ENCODE measurements at places on chromosomes 5 and 9.

DNA sequence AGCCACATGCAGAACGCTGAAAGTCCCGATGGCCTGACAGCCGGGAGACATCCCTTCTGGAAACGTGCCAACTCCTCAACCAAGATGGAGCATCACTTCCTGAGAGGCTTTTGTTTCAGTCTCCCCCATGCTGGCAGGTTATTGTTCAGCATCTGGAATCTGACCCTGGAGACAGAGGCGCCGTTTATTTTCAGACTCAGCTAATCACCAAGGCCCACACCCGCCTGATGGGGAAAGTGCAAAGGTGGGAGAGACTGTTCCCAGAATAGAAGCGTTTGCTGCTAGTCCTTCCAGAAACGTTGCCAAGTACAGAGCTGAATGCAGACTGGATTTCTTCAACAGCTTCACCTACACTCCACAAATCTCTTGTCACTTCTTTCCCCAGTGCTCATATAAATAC lies 41.8 kb upstream of the S1PR3 start:
- no peak for DNase-seq

DNA sequence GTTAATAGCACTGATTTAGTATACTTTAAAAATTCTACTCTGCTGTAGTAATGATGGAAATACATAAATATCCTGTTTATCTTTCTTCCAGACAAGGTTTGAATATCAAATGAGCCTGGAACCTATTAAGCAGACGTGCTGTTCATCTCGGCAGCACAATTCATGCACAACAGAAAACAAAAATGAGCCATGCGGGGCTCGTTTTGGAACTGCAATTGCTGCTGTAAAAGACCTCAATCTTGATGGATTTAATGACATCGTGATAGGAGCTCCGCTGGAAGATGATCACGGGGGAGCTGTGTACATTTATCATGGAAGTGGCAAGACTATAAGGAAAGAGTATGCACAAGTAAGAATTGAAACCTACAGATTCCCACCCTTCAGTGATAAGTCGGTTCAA lies 79.1 kb upstream of the ITGA2 start:
- DNase-seq, result no peak

DNA sequence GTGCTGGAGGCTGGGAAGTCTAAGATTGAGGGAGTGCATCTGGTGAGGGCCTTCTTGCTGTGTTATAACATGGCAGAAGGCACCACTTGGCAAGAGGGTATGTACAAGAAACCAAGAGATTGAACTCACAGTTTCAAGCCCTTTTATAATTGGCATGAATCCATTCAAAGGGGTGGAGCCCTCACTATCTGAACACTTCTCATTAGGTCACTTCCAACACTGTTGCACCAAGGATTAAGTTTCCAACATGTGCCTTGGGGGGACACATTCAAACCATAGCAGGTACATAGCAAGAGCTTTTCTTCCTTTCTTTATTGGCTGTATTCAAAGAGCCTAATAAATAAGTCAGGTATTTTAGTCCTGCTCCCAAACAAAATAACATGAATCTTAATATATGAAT lies 62.7 kb downstream of the PRELID2 start:
- DNase-seq, result no peak

DNA sequence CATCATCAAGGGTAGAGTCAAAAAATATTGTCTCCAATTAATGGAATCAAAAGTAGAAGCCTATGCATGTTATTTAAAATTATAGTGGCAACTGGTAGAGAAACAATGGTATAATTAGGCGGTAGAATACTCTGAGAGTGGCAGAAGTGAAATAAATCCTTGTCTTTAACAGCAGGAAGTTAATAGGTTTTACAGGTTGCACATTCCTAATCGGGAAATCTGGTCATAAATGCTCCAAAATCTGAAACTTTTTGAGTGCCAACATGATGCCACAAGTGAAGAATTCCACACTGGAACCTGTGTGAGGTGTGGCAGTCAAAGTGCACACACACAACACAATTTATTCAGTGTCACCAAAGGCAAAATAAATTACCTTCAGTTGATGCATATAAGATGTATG lies 433.4 kb downstream of the TAF11L14 start:
- no peak for DNase-seq

DNA sequence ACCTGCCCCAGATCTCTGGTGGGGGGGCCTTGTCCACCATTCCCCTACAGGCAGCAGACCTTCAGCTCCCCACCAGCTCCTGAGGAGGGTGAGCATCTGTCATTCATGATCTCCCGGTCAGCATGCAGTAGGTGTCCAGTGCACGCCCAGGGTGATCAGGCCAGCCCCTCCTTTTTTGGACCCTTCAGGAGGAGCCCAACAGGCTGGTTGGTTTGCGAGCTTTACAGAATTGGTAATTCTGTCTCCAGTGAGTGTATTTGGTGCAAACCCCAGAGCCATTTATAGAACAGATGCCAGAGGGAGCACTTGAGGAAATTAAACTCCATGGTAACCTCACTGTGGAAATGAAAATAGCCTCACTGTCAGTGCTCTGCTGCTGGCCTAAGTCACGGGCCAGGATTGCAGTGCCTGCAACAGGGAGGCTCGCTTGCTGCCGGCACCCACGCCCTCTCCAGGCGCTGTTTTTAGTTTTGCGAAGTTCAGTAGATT lies 23.4 kb downstream of the WNK2 start:
- no peak for DNase-seq

- DNase-seq, result no peak
Measured at GRCh38 chr5:88833371-88834130, 49.4 kb downstream of the MEF2C start.

DNA sequence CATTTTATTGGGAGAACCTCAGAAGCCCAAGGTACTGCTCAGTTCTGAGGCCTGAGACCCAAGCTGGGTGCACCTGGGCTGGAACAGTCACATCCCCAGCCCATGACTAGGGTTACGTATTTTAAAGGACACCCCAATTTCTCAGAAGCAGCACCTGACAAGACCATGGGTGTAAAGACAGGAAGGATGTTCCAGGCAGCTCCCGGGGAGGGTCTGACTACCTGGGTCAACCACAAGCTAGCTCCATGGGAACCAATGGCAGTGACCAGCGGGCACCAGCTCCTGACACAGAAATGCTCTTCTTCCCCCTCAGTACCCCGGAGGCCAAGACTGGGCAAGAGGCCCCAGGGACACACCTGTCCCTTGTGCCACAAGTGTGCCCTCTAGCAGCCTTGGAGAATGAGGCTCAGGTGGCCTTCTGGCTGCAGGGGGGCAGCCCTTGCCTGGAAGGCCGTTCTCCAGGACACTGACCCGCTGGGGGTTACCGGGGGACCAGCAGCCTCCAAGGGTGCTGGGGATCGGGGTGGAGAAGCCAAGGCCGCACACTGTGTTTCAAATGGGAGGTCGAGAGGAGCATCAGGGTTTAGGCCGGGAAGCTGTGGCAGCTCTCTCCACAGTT lies 52.6 kb downstream of the IPPK start:
- DNase-seq, result no peak

DNA sequence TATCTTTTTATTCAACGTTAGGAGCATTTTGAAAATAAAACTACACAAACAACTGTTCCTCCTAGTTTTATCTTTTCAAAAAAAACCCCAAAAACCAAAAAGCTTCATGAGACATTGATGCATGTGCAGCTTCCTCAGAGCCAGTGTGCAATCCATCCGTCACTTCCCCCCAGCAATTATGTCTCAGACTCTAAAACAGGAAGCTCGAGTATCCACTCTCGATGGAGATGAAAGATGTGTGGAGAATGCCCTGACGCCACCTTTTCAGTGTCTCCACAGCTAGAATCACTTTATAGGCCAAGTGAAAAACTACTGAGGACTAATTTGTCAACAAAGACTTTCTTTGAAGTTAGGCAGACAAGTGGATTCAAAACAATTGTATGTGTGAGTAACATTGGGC lies 408.9 kb upstream of the SMARCA2 start:
- DNase-seq, result no peak

DNA sequence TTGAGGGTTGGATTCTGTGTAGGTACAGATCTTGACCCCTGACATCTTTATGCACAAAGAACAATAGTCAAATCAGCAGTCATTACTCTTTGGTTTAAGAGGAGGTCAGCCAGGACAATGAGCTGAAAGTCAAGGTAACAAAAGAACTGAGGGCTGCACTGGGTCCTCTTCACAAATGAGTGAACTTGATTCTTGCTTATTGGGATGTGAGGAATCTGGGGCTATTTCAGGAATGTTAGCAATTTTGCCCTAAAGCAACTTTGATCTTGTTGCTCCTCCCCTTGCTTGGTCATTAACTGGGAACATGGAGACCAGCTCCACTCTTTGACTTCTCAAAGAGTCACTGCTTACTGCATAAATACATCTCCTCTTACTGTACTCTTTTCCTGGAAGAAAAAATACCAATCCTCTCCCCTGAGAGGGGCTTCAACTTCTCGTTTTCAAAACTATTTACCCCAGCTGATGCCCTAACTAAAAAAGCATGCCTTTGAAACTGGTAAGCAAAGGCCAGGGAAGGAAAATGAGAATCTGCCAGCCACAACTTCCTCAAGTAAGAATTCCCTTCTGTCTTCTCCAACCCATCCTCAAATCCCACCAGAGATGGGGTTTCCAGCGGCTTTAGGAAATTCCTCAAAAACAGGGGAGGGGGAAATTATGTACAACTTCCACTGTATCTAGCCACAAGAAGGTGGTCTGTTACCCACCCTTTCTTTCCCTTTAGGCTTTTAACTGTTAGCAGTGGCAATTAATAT lies 368.3 kb downstream of the ENC1 start:
- DNase-seq, result no peak

DNA sequence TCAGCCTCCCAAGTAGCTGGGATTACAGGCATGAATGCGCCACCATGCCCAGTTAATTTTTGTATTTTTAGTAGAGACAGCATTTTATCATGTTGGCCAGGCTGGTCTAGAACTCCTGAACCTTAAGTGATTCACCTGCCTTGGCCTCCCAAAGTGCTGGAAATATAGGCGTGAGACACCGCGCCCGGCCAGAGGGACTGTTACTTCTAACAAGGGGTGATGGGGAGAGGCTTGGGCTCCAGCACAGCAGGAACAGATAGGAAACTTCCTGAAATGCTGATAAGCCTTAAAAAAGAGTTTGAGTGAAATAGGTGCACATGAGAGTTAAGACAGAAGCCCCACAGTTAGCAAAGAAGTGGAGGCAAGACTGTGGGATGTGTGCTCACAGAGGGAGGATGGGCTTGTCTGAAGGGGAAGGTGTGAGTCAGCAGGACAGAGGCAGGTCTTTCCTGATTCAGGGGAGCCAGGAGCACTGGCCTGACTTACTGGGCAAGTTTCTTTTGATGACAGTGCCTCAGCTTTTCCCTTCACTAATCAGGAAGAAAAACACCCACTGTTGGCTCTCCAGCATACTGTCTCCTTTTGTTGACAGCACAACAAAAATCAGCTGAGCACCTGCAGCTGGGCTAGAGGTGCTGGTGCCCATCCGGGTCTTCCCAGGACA lies 68.4 kb downstream of the RAD23B start:
- DNase-seq, result no peak

GRCh38 chr5:68884883-68885282 lies 208.9 kb upstream of the SLC30A5 start:
- no peak for DNase-seq

GRCh38 chr5:126589536-126590297 lies 5.3 kb downstream of the ALDH7A1 start:
- DNase-seq, result no peak

DNA sequence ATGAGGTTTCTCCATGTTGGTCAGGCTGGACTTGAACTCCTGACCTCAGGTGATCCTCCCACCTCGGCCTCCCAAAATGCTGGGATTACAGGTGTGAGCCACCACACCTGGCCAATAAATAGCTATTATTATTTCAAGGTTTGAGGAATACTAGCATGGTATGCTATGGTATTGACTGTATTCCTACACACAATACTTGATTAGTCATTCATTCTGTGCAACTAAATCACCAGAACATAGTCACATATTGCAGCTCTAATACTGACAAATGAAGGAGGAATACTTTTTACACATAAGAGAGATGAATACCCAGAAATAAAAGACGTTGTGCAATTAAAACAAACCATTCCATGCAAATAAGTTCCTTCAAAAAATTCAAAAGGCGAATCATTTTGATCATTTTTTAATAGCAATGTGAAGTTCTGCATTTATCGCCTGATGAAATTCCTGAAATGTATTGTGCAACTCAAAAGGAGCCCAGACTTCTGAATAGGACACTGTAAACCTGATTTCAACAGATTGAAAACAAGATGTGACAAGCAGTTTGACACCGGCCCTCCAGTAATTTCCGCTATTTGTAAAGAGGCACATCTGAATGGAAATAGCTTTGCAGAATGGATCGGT lies 687.4 kb upstream of the SEMA6A start:
- no peak for DNase-seq

GRCh38 chr9:22022396-22022795 lies 13.3 kb upstream of the CDKN2B start:
- no peak for DNase-seq

DNA sequence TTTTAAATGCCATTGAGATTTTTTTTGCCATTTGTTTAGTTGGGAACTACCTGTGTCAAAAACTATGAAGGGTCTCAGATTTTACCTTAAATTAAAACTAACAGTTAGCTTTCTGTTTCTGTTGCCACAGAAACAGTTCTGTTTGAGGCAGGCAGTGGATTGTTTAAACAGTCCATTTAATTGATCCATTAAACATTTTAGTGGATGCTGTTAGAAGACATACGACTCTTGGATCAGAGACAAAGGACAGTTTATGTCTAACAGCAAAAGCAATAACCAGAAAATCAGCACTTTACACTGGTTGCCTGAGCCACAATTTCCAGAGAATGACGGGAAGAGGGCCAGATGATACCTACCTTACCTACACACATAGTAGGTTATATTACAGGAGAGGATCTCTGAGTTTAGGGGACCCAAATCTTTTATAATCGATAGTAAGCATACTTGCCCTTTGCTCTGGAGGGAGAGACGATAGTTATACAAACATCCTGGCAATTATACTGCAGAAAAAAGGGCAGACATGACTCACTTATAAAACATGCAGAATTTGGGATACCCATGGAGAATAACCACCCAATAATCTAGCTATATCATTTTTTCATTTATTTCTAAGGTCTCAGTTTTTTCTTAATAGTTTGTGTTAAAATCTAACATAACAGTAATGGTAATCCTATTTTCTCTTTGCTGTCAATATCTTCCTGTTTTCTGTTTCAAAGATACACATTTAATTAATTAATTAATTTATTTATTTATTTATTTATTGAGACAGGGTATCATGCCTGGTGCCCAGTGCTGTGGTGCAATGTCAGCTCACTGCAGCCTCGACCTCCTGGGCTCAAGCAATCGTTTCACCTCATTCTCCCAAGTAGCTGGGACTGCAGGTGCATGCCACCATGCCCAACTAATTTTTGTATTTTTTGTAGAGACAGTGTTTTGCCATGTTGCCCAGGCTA lies 136.7 kb upstream of the TNFAIP8 start:
- no peak for DNase-seq

DNA sequence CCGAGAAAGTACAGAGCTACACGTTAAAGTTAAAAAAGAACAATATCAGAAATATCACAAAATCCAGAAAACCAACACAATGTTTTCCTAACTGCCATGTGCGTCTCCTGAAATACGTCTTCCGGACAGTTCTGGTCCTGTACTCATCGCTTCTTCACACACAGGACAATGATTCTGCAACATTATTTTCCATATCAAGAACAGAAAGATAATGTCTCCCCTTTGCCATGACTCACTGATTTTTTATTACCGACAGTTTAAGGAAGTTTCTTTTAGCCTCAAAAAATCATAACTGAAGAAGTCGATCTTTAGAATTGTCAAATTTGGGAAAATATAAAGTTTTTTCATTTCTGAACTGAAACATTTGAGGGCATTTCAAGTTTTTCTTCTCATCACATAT lies 2.5 kb downstream of the TBC1D9B start:
- DNase-seq, result no peak

Measured in CD4-positive, alpha-beta T cell treated with Interleukin-12 subunit alpha and Interleukin-12 subunit beta, for 1 hour (primary cell).